Ovary (tissue), 10 donors: ENCODE measurements at places on chromosomes 2 and 18. TPM values are rescaled to one million over a fixed set of nuclear protein-coding genes. Genes with fewer than 3 reads are reported as not detected.

DNA sequence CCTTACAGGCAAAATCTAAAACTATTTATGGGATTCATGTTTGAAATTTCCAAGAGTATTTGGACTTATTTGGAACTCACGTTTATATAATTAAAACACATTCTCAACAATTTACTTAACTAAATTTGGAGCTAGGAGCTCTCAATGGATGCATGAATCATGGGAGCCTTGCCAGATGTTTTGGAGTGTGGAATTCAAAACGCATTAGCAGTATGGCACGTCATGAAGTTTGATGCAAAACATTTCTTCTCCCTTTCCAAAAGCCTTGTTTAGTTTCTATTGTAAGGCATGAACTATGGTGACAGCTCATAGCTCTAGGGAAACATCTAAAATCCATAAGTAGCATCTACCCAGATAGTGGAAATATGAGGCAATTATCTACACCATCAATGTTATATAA, 701.6 kb downstream of the SATB2 start:
- DNase-seq = no peak
- no peak overlapping the region for H3K27ac ChIP-seq

DNA sequence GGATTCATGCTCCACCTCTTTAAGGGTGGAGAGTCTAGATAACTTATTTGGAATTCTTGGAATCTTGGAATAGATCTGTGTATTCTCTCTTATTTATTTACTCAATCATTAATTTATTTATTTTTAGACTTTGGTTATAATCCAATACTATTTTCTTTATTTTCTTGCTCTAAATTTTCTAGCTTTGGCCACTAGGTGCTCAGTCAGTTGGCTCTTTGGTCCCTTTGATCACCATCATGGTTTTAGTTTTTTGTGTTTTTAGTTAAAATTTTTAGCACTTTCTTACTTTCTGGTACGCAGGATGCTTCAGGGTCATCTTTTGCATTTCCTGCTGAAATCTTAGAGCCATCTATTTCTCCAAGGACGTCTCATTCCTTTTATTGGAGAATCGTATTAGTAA, 5.2 kb upstream of the PLEK start:
- no peak overlapping the region for H3K4me3 ChIP-seq
- no peak overlapping the region for H3K27ac ChIP-seq
- H3K4me1 ChIP-seq = no peaks in the 10 kb centered on the region
- H3K36me3 ChIP-seq = no peaks in the 10 kb centered on the region

DNA sequence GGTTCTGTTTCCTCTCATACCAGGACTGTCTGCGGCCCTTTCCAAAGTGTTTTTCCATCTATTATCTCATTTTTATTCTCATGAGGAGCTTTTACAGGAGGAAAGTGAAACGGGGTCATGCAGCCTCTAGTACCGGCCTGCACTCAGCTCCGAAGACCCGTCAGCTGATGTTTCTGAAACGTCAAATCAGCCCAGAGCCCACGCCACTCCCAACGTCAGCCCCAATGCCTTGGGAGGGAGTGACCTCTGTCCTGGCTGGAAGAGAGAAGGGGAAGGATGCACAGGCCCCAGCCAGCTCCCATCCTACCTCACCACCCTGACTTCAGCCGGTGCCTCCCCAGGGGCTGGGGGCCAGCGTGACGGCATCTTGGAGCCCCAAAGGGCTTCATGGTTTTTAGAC, 58.5 kb downstream of the ADCY3 start:
- H3K27ac ChIP-seq = peak overlapping the region; percentile 57
- H3K4me1 ChIP-seq = peaks cover 22% of the 10 kb centered on the region
- no peak overlapping the region for H3K4me3 ChIP-seq

CYP26B1 gene
- total RNA-seq = 2.5 TPM

DNA sequence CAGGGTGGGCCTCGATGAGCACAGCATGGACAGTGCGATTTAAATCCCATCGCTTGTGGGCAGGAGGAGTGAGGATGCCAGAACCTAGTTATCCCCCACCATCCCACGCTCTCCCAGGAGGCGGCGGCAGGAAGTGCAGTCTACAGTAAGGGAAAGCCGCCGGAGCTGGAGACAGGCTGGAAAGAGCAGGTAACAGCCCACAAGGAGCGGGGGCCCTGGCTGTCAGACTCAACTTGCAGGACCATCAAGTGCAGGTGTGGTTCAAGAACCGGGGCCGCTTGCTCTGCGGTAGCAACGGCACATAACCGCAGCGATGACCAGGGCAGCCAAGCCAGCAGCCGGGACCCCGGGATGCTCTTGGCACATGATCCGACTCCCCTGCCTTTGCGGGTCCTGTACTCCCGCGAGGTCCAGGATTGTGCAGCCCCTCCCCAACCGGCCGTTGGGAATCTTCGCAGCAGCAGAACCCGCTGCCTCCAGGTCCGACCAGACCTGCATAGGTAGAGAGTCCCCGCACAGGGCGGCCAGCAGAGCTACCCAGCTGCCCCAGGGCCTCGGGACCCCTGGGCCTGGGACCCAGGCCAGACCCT, 82.1 kb downstream of the BIN1 start:
- H3K4me3 ChIP-seq = peak overlapping the region; percentile 41
- no peak overlapping the region for H3K27ac ChIP-seq
- no peak for DNase-seq
- no peaks in the 10 kb centered on the region for H3K27me3 ChIP-seq
- H3K4me1 ChIP-seq = peaks cover 6% of the 10 kb centered on the region
- H3K36me3 ChIP-seq = no peaks in the 10 kb centered on the region

MYL12A gene
- total RNA-seq = 290 TPM

DNA sequence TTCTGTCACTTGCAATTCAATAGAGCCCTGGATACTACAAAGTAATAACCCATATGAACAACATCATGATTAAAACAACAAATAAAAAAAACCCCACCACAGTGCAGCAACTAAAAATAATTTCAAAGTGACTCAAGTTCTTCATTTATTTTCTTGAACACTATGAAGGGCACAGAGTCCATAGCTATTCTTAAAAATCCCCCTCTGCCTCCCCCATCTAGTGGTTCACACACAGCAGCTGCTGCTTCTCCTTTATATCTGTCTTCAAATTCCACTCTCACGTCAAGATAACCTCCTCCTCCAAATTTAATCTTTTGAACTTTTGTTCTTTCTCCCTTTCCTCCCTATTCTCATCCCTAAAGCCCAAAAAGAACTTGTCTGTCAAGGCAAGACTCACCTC, 591.3 kb downstream of the ZEB2 start:
- no peak for DNase-seq
- no peak overlapping the region for H3K4me3 ChIP-seq
- H3K36me3 ChIP-seq = no peaks in the 10 kb centered on the region
- H3K4me1 ChIP-seq = peaks cover 4% of the 10 kb centered on the region
- no peak overlapping the region for H3K27ac ChIP-seq
- H3K27me3 ChIP-seq = no peaks in the 10 kb centered on the region

EMILIN2 gene
- total RNA-seq = 32.9 TPM

DNA sequence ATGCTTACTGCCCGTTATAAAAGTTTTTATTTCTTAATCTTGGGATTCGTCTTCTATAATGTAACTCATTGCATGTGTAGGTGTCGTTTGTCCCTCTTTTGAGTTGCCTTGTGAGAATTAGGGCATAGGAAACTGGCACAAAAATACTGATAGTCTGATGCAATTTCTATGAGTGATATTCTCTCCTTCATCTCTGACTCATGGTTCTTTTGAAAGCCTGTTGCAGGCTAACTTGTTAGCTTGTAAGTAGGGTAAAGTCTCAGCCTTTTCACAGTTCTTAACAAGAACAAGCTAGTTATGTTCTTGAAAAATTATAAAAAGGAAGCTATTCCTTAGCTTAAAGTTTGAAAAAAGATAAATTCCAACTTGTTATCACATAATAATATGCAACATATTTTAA, 1085.4 kb upstream of the NRXN1 start:
- no peaks in the 10 kb centered on the region for H3K27me3 ChIP-seq
- no peak for DNase-seq
- H3K4me1 ChIP-seq = no peaks in the 10 kb centered on the region
- H3K4me3 ChIP-seq = no peak overlapping the region
- H3K36me3 ChIP-seq = no peaks in the 10 kb centered on the region

GRCh38 chr2:73175663-73176204, 26.6 kb upstream of the NOTO start:
- H3K4me3 ChIP-seq = peak overlapping the region; percentile 23
- peaks cover 2% of the 10 kb centered on the region for H3K4me1 ChIP-seq
- no peak overlapping the region for H3K27ac ChIP-seq
- DNase-seq = peak; percentile 74
- no peaks in the 10 kb centered on the region for H3K36me3 ChIP-seq

ATP6V1C2 gene
- not detected for total RNA-seq

FEV gene
- 0.13 TPM for total RNA-seq

GRCh38 chr2:207328944-207329386, 163.2 kb upstream of the KLF7 start:
- H3K27ac ChIP-seq = no peak overlapping the region
- H3K36me3 ChIP-seq = no peaks in the 10 kb centered on the region
- no peaks in the 10 kb centered on the region for H3K4me1 ChIP-seq
- H3K4me3 ChIP-seq = no peak overlapping the region
- no peak for DNase-seq

DNA sequence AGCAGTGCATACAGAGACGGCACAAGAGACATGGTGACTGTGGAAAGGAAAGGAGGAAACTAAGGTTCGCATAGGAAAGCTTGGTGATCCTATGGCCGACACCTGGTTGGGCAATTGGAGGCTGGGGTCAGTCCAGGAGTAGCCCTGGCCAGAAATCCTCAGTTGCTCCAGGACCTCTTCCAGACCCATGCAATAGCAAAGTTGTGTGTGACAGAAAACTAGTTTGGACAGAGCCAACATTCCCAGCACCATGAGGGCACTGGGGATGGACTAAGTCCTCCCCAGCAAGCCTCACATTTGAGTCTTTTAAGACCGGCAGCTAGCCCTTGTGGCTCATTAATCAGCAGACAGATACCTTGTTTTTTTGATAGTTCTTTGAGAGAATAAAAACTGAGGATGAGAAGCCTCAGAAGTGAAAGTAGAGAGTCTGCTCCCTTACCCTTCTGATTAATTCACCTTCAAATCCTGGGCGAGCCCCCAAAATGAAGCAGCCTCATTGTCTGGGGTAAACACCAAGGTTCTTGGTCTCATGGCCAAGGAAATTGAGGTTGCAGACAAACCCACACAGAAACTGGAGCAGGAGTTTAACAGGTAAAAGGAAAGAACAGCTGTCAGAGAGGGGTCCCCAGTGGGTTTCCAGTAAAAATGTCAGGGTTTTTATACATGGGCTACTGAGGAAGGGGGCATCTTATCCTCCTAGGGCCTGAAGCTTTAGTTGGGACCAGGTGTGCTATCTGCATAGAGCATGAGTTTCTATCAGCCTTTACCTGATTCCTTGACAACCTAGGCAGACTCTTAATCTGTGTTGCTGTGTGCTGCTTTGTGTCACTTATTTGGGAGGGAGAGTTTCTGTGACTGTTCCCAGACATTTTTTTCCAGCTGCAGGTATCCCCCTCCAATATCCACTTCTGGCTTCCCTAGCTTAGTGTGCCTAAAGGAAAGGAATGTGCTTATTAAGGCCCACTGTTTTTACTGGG, 39.1 kb downstream of the STK17B start:
- no peaks in the 10 kb centered on the region for H3K36me3 ChIP-seq
- H3K4me3 ChIP-seq = no peak overlapping the region
- DNase-seq = no peak
- H3K27me3 ChIP-seq = no peaks in the 10 kb centered on the region

DNA sequence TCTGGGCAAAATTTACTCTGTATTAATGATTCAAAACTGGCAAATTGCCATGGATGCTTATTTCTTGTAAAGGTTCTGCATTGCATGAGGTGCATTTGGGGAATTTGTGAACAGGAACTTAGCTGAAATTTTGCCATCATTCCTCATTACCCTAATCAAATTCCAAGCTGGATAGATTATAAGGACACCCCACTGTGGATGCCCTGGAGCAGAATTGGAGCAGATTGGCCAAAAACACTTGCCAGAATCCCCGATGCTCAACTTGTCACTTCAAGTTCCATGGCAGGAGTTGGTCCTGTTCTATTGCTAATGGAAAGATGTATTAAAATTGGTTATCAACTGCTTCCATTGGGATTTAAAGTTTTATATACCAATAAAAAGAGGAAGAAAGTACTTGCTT, 237.9 kb downstream of the CCDC102B start:
- H3K4me1 ChIP-seq = no peaks in the 10 kb centered on the region
- no peaks in the 10 kb centered on the region for H3K27me3 ChIP-seq
- H3K27ac ChIP-seq = no peak overlapping the region
- H3K36me3 ChIP-seq = no peaks in the 10 kb centered on the region
- no peak overlapping the region for H3K4me3 ChIP-seq
- no peak for DNase-seq

SLC25A52 gene
- not detected for total RNA-seq

CFAP65 gene
- total RNA-seq = 0.82 TPM

GRCh38 chr2:167298017-167298416, 409.7 kb downstream of the XIRP2 start:
- no peak for DNase-seq
- no peak overlapping the region for H3K4me3 ChIP-seq
- H3K36me3 ChIP-seq = no peaks in the 10 kb centered on the region
- no peaks in the 10 kb centered on the region for H3K27me3 ChIP-seq
